ENCODE measurements at places on chromosomes 3 and 15. TPM values are rescaled to one million over a fixed set of nuclear protein-coding genes. Genes with fewer than 3 reads are reported as not detected.
A peak's percentile ranks its signal among the peaks of the same experiment; 100 is the strongest.

The LRRN1 gene
- 8.0 TPM for total RNA-seq

The CCDC33 gene
- not detected for total RNA-seq

The ITPKA gene
- total RNA-seq, result 1.6 TPM

The PP2D1 gene
- total RNA-seq, result not detected

GRCh38 chr3:23809840-23810342 is 4.1 kb downstream of the UBE2E1 start:
- no peak for DNase-seq

DNA sequence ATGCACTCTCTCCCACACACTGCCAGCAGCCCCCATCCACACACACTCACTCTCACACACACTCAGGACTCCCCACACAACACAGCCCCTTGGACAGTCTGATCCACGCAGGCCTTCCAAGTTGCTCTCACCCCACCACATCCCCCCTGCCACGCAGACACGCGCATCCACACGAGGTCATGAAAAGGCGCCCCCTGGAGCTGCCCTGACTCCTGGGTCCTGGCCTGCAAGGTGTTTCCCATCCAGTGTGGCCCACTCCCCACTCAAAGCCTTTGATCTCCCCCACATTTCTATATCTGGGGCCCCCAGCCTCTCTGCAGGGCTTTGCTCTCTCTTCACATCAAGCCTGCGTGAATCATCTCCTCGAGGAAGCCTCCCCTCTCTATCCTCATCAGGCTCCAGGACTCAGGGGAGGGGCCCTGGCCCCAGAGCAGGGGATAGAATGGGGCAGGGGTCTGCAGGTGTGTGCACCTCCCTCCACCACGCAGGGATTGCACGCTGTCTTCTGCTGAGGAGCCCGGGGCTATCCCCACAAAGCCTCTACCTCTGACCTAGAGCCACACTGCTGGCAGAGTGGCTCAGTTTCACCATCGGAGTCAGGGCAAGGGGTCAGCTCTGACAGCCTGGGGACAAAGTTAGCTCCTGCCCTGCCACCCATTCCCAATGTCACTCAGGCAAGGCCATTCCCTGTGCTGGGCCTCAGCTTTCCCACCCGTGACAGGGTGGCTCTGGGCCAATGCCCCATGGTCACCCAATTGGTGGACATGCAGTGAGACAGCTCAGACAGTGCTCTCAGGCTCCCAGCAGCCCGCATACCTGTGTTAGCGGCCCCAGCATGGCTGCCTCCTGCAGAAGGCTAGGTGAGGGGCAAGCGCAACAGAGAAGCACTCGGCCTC is 6.4 kb downstream of the MYL3 start:
- DNase-seq, result no peak

GRCh38 chr3:18351823-18352744 is 73.1 kb downstream of the SATB1 start:
- no peak for DNase-seq

- no peak for DNase-seq
These were observed 378.7 kb downstream of the MCTP2 start for GRCh38 chr15:94610069-94610468.

GRCh38 chr3:152385761-152386160 is 117.0 kb downstream of the MBNL1 start:
- DNase-seq, result no peak

GRCh38 chr15:90101130-90101968 is 919 bp downstream of the IDH2 start:
- DNase-seq, result peak; percentile 89

DNA sequence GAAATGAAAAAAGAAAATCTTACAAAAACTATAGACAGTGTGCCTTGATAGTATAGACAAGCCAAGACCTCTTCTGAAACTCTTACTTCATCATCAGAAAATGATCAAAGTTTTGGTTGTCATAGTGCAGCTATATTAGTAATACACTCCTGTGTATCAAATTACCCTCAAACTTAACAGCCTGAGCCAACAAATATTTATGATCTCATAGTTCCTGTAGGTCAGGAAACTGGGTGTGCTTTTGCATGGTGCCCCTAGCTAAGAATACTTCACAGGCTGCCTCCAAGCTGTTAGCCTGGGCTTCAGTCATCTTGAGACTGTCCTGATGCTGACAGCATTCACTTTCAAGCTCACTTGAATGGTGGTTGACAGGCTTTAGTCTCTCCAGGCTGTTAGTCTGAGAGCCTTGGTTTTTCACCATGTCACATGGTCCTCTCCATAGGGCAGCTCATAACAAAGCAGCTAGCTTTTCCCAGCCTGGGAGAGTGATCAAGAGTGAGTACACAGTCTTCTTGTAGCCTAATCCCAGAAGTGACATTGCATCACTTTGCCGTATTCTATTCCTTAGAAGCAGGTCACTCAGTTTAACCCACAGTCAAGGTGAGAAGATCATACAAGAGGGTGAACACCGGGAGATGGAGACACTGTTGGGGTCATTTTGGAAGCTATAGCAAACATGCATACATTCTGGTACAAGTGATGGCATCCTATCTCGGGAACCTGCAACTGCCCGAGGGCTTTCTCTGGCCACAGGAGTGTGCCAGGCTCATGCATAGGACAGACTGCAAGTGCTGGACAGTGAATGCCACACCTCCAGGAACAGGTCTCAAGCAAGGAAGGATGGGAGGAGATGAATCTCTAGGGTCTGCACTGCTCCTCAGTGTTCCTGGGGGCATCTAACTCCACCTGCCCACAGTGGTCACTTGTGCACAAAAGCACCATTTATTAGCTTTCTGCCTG is 173.4 kb upstream of the CADPS start:
- no peak for DNase-seq

DNA sequence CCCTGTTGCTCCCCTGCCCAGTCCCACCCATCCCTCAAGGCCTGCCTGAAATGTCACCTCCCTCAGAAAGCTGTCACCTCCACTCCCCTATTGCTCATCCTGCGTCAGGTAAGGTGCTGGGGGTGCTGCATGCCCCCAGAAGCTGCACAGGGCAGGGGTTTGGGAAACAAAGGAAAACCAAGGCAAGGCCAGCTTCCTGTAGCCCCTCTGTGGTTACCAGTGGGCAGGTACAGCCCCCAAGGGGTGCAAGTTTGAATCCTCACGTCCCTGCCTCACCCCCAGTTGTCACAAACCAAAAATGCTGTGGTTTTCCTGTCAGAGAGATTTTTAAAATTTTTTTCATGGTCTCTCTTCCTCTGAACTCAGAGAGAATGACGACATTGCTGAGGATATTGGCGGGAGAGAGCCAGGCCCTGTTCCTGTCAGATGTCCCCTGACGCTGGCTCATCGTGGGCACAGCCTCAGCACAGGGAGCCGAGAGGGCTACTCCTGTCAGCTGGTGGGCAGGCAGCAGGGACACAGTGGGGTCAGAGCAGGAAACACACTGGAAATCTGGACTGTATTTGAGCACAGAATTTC is 27.0 kb downstream of the PSTPIP1 start:
- DNase-seq, result no peak

DNA sequence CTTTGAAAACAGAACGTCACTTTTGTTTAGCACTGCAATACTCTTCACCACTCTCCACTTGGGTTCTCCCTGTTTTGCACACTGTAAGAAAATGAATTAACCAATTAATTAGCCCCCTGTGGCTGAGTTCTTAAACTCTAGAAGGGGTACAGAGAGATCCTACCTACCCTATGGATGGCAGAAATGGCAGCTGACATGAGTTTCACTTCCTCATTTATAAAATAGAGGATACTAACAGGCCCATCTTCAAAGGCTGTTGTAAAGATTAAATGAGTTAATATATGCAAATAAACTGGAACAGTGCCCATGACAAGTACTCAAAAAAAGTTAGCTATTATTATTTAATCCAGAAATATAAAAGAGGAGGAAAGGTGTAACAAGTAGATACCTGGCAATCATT is 36.9 kb downstream of the SUCLG2 start:
- DNase-seq, result no peak

DNA sequence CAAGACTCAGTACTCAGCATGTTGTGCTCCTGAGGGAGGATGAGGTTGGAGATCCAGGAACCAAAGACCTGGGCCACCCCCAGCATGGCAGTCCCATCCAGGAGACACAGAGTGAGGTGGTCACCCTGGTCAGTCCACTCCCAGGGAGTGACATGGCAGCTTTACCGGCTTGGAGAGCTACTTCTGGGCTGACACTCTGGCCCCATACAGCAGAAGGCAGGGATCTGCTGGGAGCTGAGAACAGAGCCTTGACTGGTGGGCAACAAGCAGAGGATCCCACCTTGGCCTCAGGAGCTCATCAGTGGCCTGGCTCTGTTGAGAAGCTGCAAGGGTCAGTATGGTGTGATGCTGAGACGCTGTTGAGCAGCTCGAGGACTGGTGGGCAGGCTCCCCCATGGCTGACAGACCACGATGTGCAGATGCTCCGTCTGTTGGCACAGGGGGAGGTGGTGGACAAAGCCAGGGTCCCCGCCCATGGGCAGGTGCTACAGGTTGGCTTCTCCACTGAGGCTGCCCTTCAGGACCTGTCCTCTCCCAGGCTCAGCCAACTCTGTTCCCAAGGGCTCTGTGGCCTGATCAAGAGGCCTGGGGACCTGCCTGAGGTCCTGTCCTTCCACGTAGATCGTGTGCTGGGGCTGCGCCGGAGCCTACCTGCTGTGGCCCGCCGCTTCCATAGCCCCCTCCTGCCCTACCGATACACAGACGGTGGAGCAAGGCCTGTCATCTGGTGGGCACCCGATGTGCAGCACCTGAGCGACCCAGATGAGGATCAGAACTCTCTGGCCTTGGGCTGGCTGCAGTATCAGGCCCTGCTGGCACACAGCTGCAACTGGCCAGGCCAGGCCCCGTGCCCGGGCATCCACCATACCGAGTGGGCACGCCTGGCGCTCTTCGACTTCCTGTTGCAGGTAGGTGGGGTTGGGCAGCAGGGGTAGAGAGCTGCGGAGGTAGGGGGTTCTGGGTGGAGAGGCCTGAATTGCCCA is 53.8 kb downstream of the GASK1A start:
- DNase-seq, result no peak

DNA sequence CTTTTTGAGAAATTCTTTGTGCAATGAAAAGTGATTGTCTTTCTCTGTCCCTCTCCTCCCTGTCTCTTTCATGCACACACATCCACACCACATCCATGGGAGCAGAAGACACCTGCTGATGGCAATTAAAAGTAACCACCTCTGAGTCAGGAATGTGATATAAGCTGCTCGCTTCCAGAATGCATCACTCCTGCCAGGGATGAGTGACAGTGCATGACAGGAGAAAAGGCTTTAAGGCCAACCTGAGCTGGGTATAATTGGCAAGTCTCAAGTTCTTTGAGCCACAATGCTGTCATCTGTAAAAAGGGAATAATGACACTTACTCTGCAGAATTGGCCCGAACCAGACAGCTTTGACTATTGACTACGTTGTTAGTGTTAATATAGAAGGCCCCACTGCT is 59.6 kb downstream of the UBP1 start:
- no peak for DNase-seq

GRCh38 chr15:87732976-87733375 is 523.6 kb downstream of the NTRK3 start:
- DNase-seq, result no peak

DNA sequence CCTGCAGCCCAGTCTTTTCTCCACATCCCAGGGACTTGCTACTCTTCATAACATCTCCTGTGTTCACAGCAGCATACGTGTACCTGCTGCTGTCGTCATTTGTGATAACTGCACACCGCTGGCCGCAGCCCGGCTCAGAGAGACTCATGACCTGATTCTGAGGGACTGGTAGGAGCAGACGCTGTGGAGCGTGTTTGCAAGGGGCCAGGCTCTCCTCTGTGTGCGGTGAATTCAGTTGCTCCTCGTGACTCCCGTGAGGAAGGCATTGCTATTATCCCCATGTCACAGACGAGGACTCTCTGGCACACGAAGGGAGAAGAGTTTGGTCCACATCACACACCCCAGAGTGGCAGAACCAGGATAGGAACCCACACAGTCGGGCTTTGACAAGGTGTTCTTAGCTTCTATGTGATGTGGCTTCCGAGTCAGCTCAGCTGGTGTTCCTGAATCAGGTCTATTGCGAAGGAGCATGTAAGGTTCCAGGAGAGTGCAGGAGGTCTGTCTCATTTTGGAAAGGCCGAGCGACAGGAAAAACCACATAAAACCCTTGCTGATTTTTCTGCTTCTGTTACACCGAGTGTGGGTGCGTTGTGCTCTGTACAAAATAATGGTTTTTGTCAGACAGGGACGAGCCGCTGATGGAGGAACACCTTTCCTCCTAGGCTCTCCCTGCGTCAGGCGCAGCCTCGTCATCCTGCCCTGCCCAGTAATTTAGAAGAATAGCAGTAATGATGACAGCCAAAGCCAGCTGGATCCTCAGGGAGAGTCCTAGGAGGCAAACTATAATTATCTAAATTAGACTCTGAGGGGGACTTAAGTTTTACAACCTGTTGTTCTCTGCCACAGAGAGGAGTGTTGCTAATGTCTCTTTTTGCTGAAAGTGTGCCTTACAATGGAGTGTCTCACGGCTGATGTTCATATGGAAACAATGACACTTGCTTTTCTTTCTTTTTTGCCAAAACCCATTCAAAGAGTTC is 157.5 kb upstream of the RGMA start:
- no peak for DNase-seq

DNA sequence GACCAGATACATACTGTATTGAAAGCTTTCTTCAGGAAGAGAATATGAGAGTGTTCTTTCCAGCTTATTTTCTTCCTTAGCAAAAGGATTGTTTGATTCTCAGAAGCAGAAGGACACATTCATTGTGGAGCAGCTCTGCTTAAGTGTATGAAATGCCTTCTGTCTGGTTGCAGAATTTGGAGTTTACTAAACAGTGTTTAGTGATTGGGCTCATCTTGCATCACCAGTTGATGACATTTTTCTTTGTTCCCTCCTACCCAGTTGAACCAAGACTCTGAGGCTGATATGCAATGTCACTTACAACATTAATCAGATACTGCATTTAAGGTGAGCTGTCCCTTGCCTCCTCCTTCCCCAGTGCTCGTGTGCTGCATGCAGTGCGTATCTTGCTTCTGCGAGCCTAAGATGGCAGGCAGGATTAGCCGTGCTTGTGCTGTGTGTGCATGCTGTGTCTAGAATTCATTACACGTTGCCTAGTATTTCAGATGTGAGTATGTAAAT is 18.4 kb downstream of the ZBTB38 start:
- no peak for DNase-seq

GRCh38 chr3:12875857-12876836 is 34.8 kb upstream of the RPL32 start:
- DNase-seq, result no peak

DNA sequence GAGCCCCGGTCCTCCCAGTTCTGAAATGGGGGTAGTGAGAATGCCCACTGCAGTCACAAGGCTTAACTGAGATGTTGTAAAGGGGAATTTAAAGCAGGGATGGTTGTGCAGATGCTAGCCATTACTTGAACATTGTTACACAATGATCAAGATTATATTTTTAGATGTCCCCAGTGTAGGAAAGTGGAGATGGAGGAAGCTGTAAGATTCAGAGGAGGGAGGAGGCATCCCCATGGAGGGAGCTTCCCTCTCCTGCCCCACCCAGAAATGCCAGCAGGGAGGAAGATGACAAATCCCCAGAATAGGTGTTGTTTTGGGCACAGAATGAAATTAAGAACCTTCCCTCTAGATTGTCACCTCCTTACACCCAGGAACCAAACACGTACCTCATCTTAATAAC is 46.1 kb downstream of the EFCAB12 start:
- DNase-seq, result no peak

- DNase-seq, result no peak
These were observed 173.3 kb upstream of the NAALADL2 start for GRCh38 chr3:174685796-174686195.

- no peak for DNase-seq
These were observed 78.0 kb downstream of the FSIP1 start for GRCh38 chr15:39704689-39705088.

Measured in lower leg skin (tissue), 4 donors.